NCI-H1694 treated with DMSO at 0.1 percent for 48 hours (cell line): ENCODE measurements at places on chromosomes 6 and 20.

DNA sequence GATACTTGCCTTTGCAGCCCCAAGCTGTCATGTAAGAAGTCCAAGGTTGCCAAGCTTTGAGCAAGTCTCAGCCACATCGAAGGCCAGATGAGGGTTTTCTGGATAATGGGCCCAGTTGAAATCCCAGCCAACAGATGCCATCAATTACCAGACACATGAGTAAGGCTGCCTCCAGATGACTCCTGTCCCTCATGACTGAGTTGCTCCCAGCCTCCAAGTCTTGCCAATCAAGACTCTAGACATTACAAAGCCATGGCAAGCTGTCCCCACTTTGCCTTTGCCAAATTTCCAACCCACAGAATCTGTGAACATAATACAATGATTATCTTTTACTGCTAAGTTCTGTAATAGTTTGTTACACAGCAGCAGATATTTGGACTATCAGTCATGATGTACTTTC, 76.8 kb upstream of the ARMC2 start:
- no peak for DNase-seq

GRCh38 chr6:134575221-134575620, 257.3 kb upstream of the SGK1 start:
- DNase-seq: no peak

DNA sequence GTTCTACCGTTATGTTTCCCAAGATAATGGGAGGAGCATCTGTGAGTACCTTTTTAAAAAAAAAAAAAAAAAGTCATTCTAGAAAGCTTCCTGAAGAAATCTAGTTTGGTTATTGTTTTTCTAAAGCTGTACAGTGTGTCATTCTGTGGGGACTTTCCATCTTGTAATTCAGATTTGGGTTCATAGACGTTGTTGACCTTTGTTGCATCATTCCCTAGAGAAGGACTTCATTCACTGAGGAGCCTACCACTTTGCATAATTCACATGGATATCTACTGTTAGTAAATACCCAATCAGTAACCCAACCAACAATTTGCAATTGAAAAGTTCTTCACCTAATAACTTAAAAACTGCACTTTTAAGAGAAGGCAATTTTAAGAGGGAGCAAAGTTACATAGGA, 60.1 kb downstream of the RPP40 start:
- no peak for DNase-seq

- no peak for DNase-seq
These were observed 1.1 kb upstream of the NECAB3 start for GRCh38 chr20:33675136-33675959.

- DNase-seq: no peak
These were observed 4.9 kb downstream of the TUBB start for GRCh38 chr6:30724906-30725667.

GRCh38 chr6:61606500-61606899, 679.5 kb downstream of the KHDRBS2 start:
- DNase-seq: no peak

DNA sequence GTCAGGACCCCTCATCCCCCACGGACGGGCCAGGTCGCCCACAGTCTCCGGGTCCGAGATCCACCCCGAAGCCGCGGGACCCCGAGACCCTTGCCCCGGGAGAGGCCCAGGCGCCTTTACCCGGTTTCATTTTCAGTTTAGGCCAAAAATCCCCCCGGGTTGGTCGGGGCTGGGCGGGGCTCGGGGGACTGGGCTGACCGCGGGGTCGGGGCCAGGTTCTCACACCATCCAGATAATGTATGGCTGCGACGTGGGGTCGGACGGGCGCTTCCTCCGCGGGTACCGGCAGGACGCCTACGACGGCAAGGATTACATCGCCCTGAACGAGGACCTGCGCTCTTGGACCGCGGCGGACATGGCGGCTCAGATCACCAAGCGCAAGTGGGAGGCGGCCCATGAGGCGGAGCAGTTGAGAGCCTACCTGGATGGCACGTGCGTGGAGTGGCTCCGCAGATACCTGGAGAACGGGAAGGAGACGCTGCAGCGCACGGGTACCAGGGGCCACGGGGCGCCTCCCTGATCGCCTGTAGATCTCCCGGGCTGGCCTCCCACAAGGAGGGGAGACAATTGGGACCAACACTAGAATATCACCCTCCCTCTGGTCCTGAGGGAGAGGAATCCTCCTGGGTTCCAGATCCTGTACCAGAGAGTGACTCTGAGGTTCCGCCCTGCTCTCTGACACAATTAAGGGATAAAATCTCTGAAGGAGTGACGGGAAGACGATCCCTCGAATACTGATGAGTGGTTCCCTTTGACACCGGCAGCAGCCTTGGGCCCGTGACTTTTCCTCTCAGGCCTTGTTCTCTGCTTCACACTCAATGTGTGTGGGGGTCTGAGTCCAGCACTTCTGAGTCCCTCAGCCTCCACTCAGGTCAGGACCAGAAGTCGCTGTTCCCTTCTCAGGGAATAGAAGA, 978 bp downstream of the HLA-A start:
- no peak for DNase-seq

DNA sequence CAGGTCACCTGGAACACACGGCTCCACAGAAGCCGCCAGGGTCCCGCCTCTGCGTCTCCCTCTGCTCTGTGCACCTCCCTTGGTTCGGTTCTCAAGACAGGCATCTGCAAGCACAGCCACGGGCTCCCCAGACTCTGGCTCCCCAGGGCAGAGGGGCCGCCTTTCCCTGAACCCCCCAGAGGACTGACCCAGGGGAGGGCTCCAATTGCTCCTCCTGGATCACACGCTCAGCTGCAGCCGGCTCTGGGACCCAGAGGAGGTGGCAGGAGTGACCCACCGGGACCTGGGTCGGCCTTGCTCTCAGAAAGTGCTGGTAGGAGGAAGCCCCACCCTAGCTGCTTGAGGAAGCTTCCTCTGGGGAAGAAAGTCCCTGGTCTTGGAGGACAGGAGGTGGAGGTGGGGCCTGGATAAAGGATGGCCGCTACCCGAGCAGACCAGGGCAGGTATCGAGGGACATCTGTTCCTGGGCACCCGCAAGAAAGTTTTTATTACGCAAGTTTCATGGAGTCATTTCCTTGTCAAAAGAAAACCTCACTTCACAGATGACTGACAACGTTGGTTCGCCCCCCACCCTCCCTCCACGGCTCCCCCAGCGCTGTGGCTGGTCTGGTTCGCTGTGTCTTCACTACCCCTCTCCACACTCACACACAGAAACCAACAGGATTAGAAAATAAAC, 103.9 kb upstream of the AFDN start:
- DNase-seq: no peak

- DNase-seq: no peak
These were observed 150.4 kb upstream of the CCN2 start for GRCh38 chr6:132101535-132101934.

- no peak for DNase-seq
These were observed 72.4 kb upstream of the GGTLC1 start for GRCh38 chr20:24060851-24061590.

DNA sequence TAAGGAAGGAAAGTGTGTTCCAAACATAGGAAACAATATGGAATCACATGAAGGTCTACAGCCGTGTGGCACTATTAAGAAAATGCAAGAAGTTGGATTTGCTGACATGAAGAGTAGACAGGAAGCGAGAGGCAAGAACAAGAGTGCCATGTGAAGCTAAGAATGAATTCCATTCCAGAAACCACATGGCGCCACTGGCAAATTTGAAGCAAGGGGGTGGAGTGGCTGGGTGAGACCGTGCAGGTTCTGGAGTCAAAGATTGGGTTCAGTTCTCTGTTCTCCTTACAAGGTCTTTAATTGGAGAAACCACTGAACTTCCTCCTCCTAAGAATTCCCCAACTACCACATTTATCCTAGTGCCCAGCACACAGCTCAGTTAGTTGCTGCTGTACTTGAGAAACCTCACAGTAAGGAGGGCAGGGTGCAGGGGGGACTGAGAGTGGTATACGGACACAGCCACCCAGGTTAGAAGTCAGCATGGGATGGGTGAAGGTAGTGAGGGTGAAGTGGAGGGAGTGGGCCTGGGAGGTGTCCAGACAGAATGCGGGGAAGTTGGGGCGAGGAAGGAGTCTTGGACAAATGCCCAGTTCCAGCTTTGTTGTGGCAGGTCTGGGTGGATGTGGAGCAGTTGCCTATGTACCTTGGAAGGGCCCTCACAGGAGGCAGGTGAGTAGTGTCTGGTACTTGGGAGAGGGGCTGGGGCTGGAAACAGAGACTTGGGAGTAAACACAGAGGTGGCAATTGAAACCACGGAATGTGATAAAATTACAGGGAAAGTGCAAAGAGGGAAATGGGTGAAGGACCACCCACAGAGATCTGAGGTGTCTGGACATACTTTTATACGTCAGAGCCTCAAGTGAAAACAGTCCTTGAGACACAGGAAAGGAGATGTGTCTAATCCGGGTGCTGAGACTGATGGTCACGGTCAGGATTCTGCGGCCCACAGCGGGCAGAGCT, 14.3 kb downstream of the LYRM4 start:
- no peak for DNase-seq

DNA sequence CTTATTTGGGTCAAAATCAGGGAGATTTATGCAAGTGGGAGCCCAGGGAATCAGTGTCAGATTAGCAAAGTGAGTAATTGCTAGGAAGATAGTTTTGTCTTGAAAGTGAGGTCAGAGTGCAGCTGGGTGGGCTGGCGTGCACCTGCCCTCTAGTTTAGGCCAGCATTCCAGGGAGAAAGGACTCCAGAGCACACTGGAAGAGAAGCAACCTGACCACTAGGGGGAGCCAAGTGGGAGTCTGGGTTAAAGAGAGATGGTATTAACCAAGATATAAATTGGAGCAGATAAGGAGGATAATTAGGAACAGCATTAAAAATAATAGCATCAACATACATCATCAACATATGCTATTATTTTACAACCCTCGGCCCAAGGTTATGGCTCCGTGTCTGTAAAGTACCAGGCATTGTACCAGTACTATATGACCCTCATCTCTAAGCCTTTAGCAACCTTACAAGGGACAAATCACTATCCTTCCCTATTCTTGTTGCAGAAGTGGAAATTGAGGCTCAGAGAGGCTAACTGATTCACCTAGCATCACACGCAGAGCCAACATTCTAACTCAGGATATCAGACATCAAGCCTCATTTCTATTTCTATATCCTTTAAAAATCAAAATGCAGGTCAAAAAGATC, 57.8 kb downstream of the SLC2A10 start:
- DNase-seq: peak; percentile 20

GRCh38 chr6:56314683-56315523, 67.5 kb upstream of the COL21A1 start:
- DNase-seq: no peak

GRCh38 chr20:52675375-52675774, 296.8 kb upstream of the TSHZ2 start:
- DNase-seq: no peak

DNA sequence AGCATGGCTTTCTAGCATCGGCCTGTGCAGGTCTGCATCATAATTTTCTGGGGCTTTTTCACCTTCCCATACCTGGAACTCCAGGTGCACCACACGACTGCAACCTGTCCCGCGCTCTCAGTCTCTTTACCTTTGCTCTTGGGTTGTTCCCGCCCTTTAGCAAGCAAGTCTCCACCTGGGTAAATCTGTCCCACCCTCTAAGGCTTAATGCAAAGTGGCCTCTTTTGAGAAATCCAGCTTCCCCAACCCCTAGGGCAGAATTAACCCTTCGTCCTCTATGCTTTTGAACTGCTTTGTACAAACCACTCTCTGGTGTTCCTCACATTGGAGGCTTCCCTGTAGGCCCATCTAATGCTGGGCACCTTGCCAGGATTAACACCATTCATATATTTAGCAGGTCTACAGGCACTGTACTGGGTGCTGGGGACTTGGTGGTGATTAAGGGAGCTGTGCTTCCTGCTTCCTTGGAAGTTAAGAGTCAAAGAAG, 2.8 kb downstream of the ITPR3 start:
- no peak for DNase-seq

DNA sequence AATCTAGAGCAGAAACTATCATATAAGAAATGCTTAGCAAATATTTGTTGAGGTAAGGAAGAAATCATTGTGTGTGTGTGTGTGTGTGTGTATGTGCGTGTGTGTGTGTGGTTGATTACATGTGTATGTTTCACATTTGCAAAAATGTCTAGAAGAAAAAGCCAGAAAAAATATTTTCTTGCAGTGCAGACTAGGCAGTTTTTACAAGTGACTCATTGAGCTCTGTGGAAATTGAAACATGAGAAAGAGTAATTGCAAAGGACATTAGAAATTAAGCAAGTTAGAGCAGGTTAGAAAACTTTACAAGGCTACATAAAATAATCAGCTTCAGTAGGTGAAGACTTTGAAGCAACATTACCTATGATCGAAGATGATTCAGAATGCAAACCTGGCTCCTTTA, 669.0 kb upstream of the EYS start:
- DNase-seq: no peak

- DNase-seq: no peak
These were observed 99.3 kb downstream of the LRRC1 start for GRCh38 chr6:53894091-53894490.

GRCh38 chr6:116564921-116565872, 6.1 kb upstream of the RWDD1 start:
- DNase-seq: no peak

- DNase-seq: no peak
These were observed 71.6 kb downstream of the KIF6 start for GRCh38 chr6:39653612-39654011.

GRCh38 chr6:48176645-48177308, 65.8 kb upstream of the PTCHD4 start:
- no peak for DNase-seq

DNA sequence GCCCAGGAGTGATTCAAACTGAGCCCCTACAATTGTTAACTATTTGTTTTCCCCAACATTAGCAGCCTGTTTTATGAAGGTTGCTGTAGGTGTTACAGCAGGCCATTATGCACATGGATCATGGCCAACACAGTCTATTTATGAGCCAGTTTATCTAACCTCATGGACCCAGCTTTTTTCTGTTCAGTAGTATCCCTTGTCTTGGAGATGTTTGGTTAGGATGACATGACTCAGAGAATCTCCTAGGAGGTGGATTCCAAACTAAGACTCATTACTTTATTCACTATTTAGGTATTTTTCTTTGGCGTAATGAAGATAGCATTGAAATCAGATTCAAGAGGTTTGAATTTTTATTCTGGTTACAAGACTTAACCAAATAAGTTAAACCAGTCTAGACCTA, 62.8 kb upstream of the TFB1M start:
- DNase-seq: no peak

GRCh38 chr6:24960991-24961475, 25.3 kb upstream of the RIPOR2 start:
- DNase-seq: no peak

DNA sequence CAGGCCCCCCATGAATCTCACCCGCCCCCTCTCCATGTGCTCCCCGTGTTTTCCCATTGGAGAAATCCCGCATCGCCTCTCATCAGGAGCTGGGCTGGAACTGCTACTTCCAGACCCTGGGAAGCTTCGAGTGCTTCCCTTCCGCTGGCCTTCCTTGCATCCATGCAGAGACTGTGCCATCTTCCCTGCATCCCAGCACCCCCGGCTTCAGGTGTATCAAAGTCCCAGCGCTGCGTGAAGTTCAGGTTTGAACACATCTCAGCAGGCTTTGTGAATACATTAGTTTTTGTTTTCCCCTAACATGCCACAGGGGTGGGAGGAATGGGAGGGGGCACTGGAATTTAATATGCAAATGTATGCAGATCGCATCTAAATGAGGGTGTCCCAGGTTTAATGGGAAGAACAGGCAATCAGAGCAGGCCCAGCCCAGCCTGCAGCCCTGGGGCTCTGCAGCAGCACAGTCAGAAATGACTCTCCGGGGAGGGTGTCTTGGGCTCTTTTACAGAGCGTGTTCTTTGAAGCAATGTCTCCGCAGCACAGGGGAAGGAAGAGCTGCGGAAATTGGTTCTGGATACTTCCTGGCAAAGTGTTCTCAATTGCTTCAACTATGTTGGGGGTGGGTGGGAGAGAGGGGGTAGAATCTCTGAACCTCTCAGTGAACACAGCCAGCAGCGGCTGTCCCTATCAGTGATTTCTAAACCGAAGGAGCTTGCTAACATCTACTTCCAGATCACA, 8.3 kb upstream of the MMP9 start:
- DNase-seq: no peak
